Activated CD8-positive, alpha-beta memory T cell treated with anti-CD3 and anti-CD28 coated beads for 1 hour (primary cell): ENCODE measurements at places on chromosomes 6 and 20.

- DNase-seq, result no peak
Observed at GRCh38 chr6:108564178-108564577, 3.5 kb downstream of the FOXO3 start.

GRCh38 chr6:16576451-16577368 lies 184.6 kb downstream of the ATXN1 start:
- DNase-seq, result no peak

- no peak for DNase-seq
Observed at GRCh38 chr20:50510706-50511542, 741 bp downstream of the PTPN1 start.

- no peak for DNase-seq
Observed at GRCh38 chr20:9032758-9033157, 36.1 kb upstream of the PLCB4 start.

DNA sequence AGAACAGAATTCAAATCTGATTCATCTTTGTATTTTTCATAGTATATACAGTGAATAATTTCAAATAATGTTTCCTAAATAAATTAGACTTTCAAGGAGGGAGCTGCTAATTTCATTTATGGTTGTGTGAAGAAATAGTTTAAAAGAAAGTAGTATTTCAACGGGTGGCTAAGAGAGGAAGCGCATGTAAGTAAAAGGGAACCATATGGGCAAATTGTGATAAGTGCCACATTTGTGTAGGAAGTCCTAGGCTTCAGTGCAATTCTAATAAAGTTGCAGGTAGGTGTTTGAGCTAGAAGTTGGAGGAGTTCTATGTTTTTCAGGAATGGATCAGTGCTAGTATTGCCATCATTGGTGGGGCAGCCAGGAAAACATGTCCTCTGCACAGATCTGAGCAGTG lies 178.8 kb upstream of the PRDM1 start:
- no peak for DNase-seq

DNA sequence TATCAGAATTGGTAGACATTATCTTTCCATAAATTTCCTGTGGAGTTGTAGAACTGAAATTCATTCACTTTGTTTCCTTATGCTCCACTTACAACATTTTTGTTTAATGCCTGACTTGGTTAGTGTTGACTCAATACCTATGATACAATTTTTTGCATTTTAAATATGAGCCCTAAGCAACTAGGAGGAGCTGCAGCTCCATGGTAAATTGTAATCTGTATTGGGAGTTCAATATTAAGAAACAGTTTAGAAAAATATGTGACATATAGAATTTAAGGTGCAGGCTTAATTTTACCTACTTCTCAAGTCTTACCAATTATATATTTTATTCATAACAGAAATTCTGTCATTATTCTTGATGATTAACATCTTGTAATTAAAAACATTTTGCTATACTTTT lies 868.3 kb downstream of the EYS start:
- no peak for DNase-seq

DNA sequence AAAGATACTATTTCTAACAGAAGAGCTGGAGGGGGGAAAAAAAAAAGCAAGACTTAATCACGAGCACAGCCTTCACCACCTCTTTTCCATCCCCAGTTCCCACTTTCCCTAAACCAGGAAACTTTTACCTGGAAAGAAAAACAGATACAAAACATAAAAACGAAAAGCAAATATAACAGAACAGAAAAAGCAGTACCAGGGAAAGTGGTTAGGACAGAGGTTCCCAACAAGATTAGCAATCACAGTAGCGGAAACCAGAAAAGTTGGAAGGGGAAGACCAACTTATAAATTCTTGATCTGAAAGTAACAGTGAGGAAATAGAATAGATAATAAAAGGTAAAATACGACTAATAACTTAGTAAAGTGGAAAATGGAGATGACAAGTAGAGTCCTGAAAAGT lies 1.2 kb downstream of the DDX39B start:
- no peak for DNase-seq

- no peak for DNase-seq
Observed at GRCh38 chr6:81979767-81980166, 227.3 kb upstream of the TENT5A start.

- no peak for DNase-seq
Observed at GRCh38 chr6:95309545-95309944, 267.8 kb upstream of the MANEA start.

DNA sequence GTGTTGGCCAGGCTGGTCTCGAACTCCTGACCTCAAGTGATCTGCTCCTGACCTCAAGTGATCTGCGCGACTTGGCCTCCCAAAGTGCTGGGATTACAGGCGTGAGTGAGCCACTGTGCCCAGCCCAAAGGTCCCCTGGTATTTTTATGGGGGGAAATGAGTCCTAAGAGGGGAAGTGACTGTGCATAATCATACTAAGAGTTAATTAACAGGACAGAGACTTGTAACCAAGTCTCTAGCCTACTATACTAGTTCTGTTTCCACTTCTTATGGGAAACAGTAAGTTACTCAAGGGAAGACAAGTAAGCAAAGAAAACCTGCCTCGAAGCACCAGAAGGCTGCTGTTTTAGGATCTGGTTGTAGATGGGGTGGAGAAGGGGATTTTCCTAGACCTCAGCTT lies 27.9 kb downstream of the TCF15 start:
- DNase-seq, result no peak

GRCh38 chr20:16352321-16352720 lies 220.9 kb downstream of the KIF16B start:
- DNase-seq, result no peak

- DNase-seq, result no peak
Observed at GRCh38 chr6:68726337-68726736, 91.3 kb downstream of the ADGRB3 start.

GRCh38 chr6:10591422-10592160 lies 70.4 kb downstream of the GCNT2 start:
- no peak for DNase-seq

DNA sequence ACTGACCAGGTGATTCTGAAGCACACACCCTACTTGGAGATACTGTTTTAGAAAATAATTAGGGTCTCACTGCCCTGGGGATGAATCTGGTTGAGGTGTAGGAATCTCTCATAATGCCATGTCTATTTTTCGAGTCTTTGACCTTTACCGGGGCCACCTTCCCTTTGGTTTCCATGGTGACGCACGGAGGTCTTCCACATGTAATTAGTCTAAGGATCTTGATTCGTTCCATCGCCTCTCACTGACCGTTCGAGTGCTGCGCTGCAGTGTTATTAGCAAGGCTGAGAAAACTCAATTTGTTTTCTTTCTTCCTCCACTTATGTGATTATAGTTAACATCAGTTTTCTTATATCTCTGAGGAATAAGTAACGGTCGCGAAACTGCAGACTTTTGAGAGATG lies 144.3 kb upstream of the SPACA1 start:
- no peak for DNase-seq

DNA sequence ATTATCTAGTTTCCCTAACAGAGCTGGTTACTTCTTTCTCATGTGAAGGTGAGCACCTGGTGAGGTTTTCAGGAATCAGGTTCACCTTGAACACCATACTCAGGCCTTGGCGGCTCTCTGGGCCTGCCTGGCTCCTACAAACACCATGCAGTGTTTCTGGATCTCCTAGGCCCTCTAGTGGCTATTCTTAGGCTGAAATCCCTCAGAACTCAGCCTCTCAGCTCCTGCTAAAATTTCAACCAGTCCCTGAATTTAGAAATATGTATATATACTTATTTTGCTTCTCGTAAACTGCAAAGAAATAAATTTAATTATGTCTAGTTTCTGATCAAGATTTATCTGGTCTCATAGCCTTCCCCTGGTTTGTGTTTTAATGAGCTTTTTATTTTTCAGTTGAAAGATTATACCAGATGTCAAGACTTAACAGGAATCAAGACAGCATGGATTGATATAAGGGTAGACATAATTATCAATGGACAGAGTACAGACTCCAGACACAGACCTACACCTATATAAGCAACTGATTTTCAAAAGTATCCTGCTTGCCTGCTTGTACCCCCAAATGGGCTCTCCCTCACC lies 55.9 kb downstream of the ANKEF1 start:
- DNase-seq, result no peak

DNA sequence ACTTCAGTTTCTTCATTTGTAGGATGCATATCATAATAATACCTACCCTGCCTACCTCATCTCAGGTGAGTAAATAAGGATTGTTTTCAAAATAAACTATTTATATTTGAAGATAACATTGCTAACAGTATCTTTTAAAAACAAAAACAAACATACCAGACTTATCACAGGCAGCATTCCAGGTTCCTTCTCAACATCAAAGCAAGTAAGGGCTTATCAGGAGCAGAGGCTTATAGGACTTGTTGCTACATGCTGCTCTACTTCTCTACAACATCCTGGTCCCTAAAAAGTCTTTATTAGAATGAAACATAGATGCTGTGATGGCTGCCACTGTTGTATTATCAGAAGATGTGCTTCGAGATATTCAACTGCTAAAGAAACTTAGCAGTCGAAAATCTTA lies 149.2 kb upstream of the PRDM1 start:
- DNase-seq, result no peak

GRCh38 chr6:71675386-71675785 lies 211.0 kb upstream of the RIMS1 start:
- no peak for DNase-seq

DNA sequence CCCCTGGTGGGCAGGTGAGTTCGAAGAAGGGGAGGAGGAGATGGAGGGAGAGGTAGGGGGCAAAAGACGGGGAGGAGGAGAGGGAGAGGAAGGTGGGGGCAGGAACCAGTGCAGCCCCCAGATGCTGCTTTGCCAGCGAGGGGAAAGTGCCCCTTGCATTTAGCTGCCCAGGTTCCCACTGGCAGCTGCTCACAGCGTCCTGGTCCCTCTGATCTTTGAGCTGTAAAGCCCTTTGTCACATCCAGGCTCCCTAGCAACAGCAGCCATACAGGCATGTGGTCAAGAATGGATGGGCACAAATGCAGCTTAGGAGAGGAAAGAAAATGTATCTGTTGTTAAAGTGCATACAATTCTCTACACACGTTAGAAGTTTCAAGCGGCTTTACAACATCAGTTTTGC lies 160.9 kb downstream of the CD83 start:
- DNase-seq, result no peak

DNA sequence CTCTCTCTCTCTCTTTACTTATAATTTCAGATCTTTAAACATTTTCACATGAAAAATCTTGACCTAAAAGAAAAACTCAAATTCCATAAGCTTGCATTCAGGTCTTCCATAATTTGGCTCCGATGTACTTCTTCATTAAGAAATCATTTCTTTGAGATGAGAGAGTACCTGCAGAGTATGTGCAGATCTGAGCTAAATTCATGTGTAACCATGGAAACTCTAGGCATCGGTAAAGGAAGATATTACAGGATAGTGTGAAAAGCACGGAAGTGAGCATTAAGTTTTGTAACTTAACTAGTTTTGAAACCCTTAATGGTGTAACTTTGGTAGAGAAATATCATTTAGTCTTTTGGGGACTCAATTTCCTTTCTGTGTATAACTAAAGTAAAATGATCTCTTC lies 295.9 kb upstream of the SOX4 start:
- DNase-seq, result no peak

DNA sequence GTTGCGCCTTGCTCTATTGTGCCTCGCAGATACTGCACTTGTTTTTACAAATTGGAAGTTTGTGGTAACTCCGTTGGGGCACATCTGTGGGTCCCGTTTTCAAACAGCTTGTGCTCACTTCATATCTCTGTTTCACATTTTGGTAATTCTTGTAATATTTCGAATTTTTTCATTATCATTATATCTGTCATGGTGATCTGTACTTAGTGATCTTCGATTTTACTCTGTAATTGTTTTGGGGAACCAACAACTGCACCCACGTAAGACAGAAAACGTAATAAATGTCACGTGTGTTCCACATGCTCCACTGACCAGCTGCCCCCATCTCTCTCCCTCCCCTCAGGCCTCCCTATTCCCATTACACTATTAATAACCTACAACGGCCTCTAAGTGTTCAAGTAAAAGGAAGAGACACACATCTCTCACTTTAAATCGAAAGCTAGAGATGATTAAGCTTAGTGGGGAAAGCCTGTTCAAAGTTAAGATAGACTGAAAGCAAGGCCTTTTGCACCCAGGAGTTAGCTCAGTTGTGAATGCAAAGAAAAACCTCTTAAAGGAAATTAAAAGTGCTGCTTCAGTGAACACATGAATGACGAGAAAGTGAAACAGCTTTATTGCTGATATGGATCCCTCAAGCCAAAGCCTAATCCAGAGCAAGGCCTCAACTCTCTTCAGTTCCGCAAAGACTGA lies 26.9 kb downstream of the TTLL2 start:
- no peak for DNase-seq

DNA sequence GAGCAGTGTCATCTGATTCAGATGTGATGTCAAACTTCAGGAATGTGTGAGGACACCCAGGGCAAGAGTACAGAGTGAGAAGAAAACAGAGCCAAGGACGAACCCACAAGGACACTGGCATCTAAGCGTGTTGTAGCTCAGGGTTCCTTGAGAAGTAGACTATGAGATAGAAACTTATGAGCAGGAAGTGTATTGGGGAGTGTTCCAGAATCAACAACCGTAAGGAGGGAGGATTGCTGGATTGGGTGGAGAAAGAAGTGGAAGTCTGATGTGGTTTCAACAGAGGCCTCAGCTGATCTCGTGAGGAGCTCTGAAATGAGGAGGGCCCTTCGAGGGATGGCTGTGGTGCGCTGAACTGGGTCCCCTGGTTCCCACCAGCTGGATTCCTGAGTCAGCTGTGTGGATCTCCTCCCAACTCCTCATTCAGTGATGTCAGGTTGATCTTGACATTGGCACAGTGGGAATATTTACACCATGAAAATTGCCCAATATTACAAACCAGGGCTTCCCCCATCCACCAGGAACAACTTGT lies 25.7 kb upstream of the IGF2R start:
- DNase-seq, result no peak

GRCh38 chr20:25860531-25861150 lies 164.0 kb upstream of the ZNF337 start:
- no peak for DNase-seq

DNA sequence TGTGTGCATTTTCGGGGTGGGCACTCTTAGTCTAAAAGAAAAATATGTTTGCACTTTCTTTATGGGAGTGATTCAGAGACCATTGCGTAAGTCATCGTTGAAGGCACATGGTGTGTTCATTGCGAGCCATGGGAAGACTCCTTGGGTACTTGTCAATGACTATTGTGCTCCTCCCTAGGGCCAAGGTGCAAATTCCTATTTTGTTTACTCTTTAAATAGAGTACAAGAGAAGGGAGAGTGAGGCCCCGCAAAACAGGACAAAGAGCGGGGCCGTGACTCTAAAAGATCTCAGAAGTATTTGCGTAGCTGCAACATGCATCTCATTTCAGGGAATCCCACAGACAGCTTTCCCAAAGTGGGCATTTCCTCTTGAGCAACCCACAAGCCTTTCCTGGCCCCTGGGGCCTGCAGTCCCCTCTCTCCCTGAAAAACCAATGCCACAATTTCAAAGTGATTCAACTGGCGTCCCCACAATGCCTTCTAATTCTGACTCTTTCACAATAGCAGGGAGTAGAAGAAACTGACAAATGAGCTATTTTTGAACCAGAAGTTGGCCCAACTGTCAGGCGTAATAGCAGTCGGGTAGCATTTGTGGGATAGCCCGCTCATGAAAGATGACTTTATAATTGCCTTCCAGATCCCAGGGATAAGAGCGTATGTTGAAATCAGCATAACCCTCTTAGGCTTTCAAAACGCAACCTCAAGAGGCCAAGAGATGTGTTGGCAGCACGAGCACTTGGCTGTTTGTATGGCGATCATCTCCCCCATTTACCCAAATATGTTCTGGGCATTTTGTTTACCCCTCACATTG lies 277.9 kb upstream of the BMP2 start:
- no peak for DNase-seq

- no peak for DNase-seq
Observed at GRCh38 chr6:134047673-134048072, 4.8 kb downstream of the SLC2A12 start.

GRCh38 chr6:4889701-4890100 lies 113.5 kb downstream of the CDYL start:
- DNase-seq, result no peak

GRCh38 chr20:10667077-10667401 lies 6.8 kb downstream of the JAG1 start:
- DNase-seq, result no peak
